G401 (cell line): ENCODE measurements at places on chromosomes 3 and 15. TPM values are rescaled to one million over a fixed set of nuclear protein-coding genes. Genes with fewer than 3 reads are reported as not detected.

GRCh38 chr3:96267577-96267976 is 546.8 kb upstream of the EPHA6 start:
- no peak for DNase-seq

- DNase-seq, result no peak
These were observed 437.7 kb downstream of the DIPK2A start for GRCh38 chr3:144409319-144409718.

- no peak for DNase-seq
These were observed 59.6 kb downstream of the SMAD3 start for GRCh38 chr15:67124911-67125588.

The RTP4 gene
- total RNA-seq, result not detected in 2 replicates
